ENCODE measurements at places on chromosomes 3 and 15. TPM values are rescaled to one million over a fixed set of nuclear protein-coding genes. Genes with fewer than 3 reads are reported as not detected.

Gene VPS33B
- total RNA-seq: 12.9 TPM

Gene FRMD5
- 27.9 TPM for total RNA-seq

Gene HAPLN3
- 13.8 TPM for total RNA-seq

Gene FBN1
- 23.1 TPM for total RNA-seq

Gene GOLGA8G
- total RNA-seq: not detected

Gene CD200
- total RNA-seq: 79.1 TPM

Gene MON1A
- 14.3 TPM for total RNA-seq
